ENCODE measurements at places on chromosomes 3 and 15.

DNA sequence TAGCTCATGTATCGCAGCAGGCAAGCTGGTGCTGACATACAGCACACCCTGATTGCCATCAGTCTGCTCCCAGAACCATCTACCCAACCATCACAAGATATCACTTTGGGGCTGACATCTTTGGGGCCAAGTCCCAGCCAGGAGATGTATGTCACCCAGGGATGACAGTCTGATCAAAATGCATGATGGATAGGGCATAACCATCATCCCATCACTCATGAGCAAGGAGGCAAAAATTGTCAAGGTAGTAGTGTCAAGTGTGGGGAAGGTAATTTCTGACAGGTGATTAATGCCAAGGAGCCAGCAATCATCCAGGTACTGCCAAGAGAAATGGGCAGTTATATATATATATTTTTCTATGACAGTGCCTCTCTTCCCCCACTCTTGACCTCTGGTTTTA, 277.4 kb downstream of the WDR72 start:
- no peak for DNase-seq

GRCh38 chr3:96915445-96915844, 101.1 kb downstream of the EPHA6 start:
- no peak for DNase-seq

GRCh38 chr3:107665351-107665750, 142.6 kb downstream of the BBX start:
- no peak for DNase-seq

DNA sequence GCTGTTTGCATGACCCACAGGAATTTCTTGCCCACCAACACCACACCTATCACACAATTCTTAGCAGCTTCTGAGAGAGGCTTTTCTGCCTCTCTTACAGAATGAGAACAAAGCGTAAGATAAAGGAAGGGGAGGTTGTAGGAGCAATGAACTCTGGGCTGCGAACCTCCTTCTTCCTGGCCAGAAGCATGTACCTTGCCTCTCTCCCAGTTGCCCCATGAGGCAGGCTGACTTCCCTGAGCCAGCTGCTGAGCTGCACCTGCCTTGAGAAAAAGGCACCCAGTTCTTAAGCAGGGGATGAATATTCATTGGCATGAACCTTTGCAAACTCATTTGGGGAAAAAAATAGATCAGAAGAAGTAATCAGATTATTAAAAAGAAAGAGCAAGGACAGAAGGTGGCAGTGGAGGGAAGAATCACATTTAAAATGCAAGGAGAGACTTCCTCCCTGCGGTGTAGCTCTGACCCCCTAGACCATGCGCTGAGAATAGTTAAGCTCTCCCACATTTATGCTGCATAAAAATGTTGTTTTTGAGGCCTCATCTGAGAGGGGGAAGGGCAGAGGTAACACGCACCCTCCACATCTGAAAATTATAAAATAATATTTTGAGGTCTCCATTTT, 304.8 kb downstream of the EPHB1 start:
- DNase-seq = no peak

DNA sequence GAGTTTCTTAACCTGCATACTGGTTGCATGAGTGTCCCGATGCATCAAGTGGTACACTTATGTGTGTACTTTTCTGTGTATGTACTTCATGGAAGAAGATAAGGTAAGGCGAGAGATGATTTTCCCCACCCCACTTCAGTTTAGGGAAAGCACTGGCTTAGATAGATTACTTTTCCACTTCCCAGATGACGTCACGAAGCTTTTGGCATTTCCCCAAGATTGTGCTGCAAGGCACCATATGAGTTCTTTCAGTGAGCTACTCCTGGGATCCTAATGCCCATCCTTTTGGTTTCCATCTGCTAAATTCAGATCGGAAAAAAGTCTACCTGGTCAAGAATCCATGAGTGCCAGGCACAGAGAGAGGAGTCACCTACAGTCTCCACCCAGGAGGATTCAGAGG, 4.5 kb downstream of the IL17RB start:
- no peak for DNase-seq

DNA sequence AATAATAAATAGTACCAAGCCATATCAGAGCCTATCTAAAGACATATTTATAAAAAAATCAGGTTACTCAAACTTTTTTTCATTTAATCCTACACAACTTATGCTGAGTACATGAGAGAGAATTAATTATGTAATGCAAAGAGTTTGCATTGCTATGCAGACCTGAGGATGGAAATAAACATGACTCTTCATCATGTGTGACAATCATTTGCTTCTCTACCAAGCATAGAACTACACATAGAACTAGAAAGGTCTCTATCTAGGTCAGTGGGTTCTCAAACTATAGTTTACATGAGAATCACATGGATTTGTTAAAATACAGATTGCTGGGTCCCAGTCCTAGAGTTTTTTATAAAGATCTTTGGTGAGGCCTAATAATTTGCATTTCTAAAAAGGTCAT, 86.8 kb downstream of the GBE1 start:
- no peak for DNase-seq

DNA sequence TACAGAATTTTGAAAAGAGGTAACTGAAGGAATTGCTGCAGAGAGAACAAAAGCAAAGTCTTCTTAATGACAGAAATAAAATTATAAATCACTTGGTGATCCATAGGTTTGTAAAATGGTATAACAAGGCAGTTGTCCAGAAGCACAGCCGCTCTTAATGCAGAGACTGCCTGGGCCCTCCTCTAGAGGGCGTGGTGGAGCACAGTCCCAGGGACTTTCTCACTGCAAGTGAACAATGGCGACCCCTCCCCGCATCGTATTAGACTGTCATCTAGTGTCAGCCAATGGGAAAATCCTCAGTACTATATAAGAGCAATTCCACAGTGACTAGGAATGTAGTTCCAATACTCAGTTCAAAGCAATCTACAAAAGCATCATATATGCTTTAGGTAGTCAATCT, 26.4 kb upstream of the ZBED2 start:
- DNase-seq = peak; percentile 78

GRCh38 chr3:123376451-123377242, 72.2 kb downstream of the ADCY5 start:
- DNase-seq = no peak

GRCh38 chr15:53477981-53478766, 281.3 kb downstream of the WDR72 start:
- no peak for DNase-seq

DNA sequence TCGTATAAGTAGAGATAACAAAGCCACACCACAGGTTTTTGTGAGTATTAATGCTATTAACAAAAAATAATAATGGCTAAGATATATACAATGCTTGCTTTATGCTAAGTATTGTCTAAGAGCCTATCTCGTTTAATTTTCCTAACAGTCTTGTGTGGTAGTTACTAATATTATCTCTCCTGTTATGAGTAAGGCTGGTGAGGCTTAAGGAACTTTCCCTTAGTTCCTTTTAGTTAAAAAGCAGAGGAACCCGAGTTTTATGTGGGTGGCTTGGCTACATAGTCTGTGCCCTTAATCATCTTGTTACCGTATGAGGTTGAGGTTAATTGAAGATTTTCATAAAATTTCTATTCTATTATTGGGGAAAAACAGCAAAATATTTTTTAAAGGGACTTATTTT, 218.4 kb downstream of the SOX2 start:
- DNase-seq = no peak

DNA sequence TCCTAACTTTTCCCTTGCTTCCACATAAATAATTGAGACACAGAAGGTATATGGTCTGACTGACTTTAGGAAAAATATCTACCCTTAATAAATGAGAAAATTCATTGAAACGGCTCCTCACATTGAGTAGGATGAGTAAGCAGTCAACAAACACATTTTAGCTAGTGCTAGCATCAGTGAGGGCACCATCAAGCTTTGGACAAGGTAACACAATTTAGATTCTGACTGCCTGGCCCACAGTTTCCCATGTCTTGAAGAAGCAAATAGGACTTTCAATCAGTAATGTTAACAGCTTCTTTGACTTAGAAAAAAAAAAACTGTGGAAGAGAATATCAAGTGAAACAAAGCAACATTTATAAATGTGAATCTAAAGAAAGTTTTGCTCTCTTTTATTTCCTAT, 70.1 kb upstream of the MBNL1 start:
- no peak for DNase-seq

DNA sequence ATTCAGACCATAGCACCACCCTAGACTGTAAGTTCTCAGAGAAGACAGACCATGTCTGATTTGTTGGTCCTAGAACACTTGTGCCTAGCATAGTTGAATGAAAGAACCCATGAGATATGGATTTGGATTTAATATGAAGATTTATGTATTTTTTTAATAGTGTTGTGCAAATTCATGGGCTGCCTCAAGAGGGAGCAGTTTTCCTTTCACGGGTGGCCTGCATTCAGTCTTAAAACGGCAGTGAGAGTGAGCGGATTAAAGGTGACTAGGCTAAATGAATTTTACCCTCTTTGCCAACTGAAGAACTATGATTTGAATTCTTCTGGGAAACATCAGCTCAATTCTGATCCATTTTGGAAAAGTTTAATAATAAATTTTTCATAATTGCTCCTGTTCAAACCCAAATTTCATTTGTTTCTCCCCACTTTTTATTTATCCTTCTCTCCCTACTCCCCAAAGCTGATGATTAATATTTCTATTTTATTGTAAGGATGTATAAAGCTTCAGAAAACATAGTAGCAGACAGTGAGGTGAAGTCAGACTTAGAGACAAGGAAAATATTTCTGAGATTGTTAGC, 67.3 kb downstream of the MORC1 start:
- DNase-seq = peak; percentile 22

DNA sequence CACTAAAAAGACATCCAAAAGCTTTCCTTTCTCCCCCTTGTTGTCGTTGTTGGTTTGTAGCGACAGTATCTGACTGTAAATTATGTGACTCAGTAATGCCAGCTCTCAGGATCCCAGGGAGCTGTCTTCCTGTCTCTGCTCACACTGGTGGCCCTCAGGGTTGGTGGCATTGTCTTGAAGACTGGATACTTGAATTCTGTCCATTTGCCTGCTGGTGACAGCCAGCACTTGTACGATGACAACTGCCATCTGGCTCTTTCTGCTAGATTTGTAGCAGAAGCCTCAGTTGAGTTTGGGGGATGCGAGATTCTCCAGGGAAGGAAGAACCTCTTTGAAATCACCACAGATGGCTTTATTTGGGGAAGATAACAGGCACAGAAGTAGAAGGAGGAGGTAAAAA, 120.8 kb downstream of the ARPP21 start:
- DNase-seq = no peak

All from BE2C (cell line).